ENCODE measurements at places on chromosomes 2 and 18.

GRCh38 chr2:132871831-132872230, 201.8 kb upstream of the LYPD1 start:
- DNase-seq = no peak

DNA sequence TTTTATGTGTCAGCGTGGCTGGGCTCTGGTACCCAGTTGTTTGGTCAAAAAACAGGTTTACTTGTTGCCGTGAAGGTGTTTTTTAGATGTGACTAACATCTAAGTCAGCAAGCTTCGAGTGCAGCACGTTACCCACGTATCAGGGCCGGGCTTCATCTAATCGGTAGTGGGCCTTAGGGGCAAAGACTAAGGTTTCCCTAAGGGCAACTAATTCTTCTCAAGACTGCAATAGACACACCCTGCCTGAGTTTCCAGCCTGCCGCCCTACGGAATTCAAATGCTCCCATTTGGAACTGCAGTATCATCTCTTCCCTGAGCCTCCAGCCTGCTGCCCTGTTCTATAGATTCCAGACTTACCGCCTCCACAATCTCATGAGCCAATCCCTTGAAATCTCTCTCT, 27.7 kb downstream of the FHL2 start:
- DNase-seq = no peak

GRCh38 chr2:239926587-239927232, 98.4 kb downstream of the NDUFA10 start:
- no peak for DNase-seq

- DNase-seq = no peak
Measured at GRCh38 chr2:152716805-152717227, 445 bp downstream of the PRPF40A start.

DNA sequence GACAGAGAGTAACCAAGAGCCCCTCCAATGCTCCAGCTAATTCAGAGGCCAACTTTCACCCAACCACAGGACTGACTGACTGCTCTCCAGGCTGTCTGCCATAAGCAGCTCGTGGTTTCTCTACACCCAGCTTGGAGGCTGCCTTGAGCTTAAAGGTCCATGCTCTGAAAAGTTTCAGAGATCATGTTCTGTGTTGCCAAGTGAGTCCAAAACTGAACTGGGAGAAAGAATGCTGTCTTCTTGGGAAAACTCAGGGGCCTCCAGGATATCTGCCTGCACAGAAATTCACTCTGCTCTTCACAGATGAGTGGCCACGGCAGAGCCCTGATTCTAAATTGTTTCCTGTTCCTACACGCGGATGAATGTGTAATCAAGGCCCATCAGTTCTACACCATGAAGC, 51.1 kb downstream of the LPIN2 start:
- no peak for DNase-seq

DNA sequence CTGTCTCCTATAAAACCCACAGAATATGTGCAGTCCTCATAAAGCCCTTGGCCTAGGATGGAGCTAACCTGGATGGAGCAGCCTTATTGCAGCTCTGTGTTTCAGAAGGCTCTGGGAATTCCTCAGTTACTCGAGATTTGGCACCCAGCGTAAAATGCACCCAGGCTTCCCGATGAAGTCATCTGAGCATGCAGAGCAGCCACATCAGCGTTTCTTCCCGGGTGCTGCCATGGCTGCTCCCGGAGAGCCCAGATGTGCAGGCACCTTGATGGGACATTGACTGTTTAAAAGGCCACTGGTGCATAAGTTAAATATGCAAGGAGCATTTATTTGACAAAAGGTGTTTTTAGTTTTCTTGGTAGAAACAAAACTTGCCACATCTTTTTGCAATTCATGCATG, 115.2 kb downstream of the MBP start:
- DNase-seq = no peak

GRCh38 chr2:146721486-146721885, 1123.3 kb upstream of the ACVR2A start:
- DNase-seq = no peak

- no peak for DNase-seq
Measured at GRCh38 chr2:220580113-220580512, 952.7 kb downstream of the SLC4A3 start.

GRCh38 chr18:65235966-65236624, 514.7 kb upstream of the CDH7 start:
- DNase-seq = no peak

DNA sequence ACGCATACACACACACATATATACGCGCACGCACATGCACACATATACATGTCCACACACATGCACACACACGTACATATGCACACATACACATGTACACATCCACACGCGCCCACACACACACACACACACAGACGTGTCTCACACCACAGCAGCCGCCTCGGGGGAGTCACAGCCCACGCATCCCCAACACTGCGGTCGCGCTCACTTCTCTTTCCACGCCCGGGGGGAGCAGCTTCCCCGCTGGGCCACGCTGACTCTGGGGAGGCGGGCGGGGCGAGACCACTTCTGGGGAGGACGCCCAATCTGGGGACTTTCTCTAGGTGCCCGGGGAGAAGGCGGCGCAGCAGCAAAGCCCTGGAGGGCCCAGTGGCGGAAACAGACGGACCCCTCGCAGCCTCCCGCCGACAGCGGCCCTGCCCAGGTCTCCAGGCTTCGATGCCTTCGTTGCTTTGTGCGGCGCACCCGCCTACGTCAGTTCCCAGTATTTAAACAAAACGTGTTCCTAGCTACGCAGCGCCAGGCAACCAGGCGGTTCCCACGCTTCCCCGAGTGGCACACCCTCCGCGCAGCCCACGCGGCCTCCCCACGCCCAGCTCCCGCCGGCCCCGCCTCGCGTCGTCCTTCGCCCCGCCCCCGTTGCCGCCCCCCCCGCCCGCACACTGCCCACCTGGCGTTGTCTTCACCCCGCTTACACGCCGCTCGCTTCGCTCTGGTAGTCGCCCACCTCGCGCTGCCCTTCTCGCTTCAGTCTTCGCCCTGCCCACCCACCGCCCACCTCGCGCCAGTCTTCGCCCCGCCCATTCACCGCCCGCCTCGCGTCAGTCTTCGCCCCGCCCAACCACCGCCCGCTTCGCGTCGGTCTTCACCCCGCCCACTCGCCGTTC, 810 bp upstream of the RBFA start:
- no peak for DNase-seq

GRCh38 chr2:121888189-121888557, 132.7 kb downstream of the TSN start:
- no peak for DNase-seq

- DNase-seq = no peak
Measured at GRCh38 chr18:923144-923866, 18.6 kb downstream of the ADCYAP1 start.

DNA sequence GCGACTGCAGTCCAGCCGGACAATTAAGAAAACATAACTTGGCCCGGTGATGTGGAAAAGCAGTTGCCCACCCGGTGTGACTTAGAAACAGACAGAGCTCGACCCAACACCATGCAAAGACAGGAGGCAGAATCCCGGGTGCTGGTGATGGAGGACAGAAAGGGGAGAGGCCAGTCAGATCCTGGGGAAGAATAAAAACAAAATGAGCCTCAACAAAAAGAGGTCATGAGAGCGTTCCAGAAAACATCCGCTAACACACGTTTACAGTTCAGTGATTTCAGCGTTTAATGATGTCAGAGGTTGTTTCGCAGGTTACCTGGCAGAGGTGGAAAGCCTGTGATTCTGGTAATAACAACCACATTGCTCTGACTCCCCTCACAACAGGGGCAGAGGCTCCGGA, 111.9 kb downstream of the OSR1 start:
- DNase-seq = no peak

DNA sequence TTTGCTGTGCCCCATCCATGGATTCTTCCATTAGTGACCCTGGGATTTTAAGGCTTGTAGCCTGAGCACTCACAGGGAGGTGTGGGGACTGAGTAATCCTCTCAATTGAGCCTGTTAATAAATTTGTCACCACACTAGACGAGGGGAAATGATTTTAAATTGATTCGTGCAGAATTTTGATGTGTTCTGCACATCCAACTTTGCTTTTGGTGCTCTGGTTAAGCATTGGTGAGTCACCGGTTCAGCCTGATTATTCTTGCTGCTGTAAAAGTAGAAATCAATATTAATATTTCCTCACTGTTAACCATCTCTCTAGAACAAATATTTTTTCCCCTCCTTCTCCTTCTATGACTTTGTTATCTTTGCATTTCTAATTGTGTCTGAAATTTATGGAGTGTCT, 482.0 kb downstream of the TSN start:
- DNase-seq = no peak

DNA sequence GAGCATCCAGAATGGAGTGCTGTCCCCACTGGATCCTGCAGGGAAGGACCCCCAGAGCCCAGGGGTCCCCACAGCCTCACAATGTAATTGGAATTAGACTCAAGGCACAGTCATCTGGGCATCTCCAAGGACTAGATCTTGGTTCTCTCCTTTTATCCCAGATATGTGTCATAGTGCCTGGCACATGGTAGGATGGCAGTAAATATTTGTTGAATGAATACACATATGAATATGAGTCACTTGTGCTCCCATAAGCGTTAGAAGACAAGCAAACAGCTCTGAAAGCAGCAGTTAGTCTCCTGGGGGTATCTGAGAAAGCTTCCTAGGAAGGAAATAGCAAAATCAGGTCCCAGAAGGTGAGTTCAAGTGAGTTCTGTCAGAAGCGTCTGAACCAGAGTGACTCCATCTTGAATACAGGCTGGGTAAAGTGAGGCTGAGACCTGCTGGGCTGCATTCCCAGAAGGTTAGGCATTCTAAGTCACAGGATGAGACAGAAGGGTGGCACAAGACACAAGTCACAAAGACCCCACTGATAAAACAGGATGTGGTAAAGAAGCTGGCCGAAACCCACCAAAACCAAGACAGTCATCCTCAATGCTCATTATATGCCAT, 234.1 kb upstream of the ID2 start:
- no peak for DNase-seq

DNA sequence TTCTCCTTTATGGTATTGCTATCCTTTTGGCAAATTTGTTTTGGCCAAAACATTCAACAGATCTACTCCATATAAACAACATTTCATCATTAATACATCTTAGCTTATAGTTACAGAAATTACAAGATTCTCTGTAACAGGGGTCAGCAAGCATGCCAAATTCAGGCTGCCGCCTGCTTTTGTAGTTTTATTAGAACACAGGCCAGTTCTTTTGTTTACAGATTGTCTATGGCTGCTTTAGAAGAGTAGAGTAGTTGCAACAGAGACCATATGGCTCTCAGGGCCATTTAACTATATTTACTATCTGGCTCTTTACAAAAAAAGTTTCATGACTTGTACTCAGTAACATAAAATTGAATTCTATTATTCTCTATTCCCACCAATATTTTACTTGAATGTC, 53.9 kb downstream of the LNPK start:
- no peak for DNase-seq

- no peak for DNase-seq
Measured at GRCh38 chr2:109679225-109679624, 65.1 kb downstream of the SOWAHC start.

- DNase-seq = no peak
Measured at GRCh38 chr18:12397793-12398192, 9.9 kb upstream of the PRELID3A start.

DNA sequence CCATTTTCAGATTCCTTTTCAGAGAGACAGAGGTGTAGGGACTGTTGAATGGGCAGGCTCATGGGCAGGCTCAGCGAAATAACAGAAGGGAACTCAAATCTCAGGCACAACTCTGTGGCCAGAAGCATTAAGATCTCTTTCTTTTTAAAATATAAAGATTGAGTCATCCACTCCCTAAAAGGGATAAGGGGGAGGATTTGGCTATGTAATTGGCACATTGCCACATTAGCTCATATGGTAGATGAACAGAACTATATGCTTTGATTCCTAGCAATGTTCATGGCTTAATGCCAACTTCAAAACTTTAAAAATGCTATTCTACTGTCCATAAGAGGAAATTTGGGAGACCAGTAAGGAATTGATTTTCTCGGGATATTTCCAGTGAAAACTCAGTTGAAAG, 53.8 kb upstream of the SLC5A7 start:
- no peak for DNase-seq

DNA sequence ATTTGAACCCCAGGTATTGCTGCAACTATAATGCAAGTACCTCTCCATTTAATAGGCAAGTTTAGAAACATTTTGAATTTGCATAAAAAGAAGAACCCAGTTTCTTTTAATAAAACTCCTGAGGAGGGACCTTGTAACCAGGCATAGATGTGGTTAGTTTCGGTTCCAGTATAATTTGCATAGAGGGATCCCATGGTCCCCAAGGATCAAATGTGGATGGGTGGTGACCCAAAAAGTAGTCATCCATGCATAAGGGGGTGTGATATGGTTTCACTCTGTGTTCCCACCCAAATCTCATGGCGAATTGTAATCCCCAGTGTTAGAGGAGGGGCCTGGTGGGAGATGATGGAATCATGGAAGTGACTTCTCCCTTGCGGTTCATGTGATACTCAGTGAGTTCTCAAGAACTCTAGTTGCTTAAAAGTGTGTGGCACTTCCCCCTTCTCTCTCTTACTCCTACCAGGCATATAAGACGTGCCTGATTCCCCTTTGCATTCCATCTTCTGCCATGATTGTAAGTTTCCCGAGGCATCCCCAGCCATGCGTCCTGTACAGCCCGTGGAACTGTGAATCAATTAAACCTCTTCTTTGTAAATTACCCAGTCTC, 40.2 kb upstream of the SKA1 start:
- no peak for DNase-seq

GRCh38 chr2:168378960-168379669, 77.0 kb upstream of the CERS6 start:
- DNase-seq = no peak

DNA sequence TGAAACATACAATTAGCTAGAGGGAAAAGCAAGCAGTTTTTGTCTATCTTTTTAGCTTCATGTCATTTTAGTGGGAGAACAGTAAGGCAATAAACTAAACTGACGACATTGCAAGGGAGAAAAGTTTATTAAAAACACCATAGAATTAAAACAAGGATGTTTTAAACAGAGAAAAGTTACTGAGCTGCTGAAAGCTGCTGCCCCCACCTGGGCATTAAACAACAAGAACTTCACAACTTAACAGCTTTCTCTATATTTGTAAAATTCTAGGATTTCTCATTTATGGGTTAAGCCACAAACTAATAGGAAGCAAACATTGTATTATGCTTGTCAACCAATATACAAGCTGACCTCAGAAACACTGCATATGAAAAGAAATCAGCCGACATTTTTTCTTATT, 289.2 kb downstream of the ERBB4 start:
- DNase-seq = no peak

- DNase-seq = no peak
Measured at GRCh38 chr2:209960045-209960444, 42.4 kb upstream of the RPE start.

- DNase-seq = no peak
Measured at GRCh38 chr18:68355637-68356036, 359.3 kb downstream of the TMX3 start.

- no peak for DNase-seq
Measured at GRCh38 chr18:31268985-31269406, 49.0 kb upstream of the DSG1 start.

GRCh38 chr2:109425411-109425810, 188.4 kb downstream of the SEPTIN10 start:
- DNase-seq = no peak

DNA sequence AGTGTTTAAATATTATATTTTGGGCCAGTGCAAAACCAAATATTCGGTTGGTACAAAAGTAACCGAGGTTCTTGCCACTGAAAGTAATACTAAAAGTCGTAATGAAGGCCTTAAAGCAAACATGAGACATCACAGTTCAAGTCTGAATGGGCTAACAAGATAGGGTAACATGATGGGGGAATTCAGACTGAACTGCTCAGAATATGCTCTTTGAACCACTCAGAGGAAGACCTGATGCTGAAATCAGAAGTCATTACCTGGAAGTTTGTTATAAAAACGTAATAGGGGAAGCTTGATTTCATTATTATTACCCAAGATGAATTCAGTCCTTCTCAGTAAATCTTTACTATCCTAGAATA, 26.6 kb downstream of the CDKL4 start:
- DNase-seq = no peak
